ENCODE measurements at places on chromosomes 2 and 18. TPM values are rescaled to one million over a fixed set of nuclear protein-coding genes. Genes with fewer than 3 reads are reported as not detected.

EVA1A gene
- total RNA-seq: 2.2 TPM

MAP3K19 gene
- not detected for total RNA-seq

TUBA3E gene
- not detected for total RNA-seq

OTX1 gene
- 14.8 TPM for total RNA-seq

TTN gene
- total RNA-seq: 118 TPM

RAB6C gene
- 0.22 TPM for total RNA-seq

IL18R1 gene
- total RNA-seq: 1.5 TPM

NDUFB3 gene
- 82.5 TPM for total RNA-seq

KIF1A gene
- 58.8 TPM for total RNA-seq

ABCB11 gene
- total RNA-seq: 0.04 TPM
